ENCODE measurements at places on chromosomes 5 and 9.
A peak's percentile ranks its signal among the peaks of the same experiment; 100 is the strongest.

GRCh38 chr5:77560677-77561263 lies 68.7 kb upstream of the WDR41 start:
- peak; percentile 51 for DNase-seq

DNA sequence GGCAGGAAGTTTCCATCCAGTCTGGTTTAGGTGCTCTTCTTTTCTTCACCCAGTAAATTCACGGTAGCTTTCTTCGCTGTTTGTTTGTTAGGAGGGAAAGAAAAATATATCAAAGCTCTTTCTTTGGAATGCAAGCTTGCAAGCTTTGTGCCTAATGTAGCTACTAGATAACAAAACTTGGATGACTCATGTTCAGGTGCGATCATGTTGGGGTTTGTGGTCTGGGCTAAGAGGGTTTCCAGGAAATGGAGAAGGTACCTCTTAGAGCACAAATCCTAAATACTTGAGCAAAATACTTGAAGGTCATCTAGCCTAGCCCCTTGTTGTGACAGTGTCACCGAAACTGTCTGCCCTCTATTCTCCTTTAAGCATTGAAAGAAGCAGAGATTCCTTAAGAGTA lies 17.7 kb downstream of the SRP19 start:
- DNase-seq, result no peak

DNA sequence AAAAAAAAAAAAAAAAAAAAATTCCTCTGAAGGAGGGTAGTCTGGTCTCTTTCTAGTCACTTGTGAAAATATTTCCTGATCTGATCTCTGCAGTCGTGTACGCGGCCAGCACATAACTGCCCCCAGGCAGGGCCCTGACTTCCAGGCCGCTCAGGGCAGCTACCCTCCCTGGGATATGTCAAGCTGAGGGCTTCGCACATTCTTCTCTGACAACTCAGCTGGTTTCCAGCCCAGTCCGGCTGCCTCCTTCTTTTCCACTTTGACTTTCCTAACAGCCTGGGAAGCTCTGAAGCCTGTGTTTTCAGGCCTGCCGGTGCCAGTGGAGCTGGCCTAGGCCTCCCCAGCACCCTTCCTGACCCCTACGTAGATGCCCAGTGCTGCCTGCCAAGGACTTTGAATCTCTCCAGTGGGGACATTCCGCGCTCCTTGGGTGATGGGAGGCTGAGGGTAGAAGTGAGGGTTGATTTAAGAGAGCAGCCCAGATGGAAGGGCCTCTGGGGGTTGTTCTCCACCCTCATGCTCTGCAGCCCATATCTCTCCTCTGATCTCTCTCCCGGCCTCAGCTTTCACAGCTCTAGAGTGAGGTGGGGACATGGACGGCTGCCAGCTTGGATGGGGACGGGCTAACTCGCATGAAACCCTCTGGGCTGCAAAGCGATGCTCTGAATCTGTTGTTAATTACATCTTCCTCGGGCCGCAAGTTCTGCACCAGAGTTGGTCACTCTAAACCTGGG lies 20.7 kb downstream of the COL5A1 start:
- DNase-seq, result no peak

GRCh38 chr5:132203464-132203818 lies 24.2 kb downstream of the P4HA2 start:
- no peak for DNase-seq

DNA sequence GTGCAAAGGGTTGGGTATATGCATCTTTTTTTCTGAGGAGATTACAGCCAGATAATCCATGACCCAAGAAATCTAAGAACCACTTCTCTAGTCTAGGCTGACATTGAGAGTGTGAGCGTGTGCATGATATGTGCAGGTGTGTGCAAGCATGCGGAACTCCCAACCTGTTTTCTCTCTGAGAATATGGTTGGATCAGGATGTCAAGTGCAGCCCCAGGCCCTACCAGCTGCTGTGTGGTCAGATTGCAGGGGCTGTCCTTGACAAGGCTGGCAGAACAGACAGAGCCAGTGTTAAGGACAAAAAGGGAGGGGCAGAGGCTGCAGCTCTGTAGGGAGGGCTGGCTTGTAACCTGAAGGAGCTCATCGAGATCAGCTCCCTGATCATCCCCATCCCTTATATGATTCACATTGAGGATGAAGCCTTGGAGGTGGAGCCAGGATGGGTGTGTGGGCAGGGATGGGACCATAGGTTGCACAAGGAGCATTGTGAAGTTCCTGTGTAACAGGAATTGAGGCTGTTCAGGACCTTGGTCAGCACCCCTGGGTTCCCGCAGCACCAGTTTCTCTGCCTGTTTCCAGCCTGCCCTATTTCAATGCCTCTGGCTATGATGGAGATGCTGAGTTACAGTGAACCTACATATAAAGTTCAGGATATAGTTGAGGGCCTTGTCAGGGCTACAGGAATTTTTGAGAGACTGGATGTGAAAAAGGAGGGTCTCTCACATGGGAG lies 52.6 kb upstream of the ARAP3 start:
- no peak for DNase-seq

- no peak for DNase-seq
Measured at GRCh38 chr9:132750668-132751067, 80.4 kb downstream of the GTF3C4 start.

DNA sequence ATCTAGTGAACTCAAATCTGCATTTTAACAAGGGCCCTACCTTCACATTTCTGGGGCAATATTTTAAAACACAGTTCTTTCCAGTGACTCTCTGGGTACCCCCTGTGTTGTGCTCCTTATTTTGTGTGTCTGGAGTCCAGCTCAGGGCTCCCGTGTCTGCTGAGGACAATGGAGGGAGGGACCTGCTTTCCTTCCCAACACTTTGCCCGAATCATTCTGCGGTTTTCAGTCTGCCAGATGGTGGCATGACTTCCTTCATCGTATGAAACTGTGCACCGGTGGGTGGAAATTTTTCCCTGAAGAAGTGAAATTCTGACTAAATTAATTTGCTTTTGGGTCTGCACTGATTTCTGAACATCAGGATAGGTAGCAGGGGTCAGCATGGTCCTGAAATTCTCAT lies 153.6 kb upstream of the CD180 start:
- DNase-seq, result no peak

DNA sequence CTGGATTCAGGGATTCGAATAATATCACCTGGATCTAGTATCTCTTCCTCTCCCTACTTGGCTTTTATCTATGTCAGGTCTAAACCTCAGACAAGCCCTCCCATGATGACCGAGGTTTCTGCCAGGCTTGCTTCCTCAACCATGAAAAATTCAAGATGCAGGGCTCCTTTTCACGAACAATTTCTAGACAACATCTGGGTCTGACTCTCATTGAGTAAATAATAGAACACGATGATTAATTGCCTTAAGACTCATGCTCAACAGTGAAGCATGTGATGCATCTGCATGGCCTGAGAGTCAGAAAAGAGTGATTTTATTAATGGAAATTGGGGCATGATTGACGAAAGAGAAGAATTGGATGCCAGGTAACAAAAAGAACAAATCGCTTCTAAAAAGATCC lies 277.2 kb upstream of the ZNF608 start:
- DNase-seq, result no peak

DNA sequence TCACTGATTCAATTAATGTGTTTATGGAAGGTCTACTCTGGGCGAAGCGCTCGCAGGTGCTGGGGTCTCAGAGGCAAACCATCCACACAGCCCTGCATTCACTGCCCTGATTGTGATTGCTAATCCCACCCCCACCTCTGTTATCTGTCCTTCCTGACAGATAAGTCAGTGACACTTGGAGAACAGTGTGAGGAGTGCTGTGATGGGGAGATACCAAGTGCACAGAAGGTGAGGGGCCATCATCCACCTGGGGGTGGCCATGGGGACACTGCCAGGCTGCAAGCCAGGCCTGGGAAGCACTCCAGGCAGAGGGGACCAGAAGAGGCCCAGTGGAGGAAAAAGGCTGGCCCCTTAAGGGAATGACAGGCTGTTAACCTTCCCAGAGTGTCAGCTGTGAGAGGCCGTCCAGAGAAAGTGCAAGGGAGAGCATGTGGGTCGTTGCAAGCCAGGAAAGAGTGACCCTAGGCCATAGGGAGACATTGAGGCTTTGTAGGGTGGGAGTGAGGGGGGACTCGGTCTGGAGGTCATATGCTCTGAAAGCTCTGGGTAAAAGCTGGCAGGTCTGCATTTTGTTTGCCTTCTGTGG lies 18.0 kb downstream of the IL9 start:
- DNase-seq, result no peak

GRCh38 chr5:130017173-130017572 lies 112.9 kb downstream of the CHSY3 start:
- DNase-seq, result no peak

DNA sequence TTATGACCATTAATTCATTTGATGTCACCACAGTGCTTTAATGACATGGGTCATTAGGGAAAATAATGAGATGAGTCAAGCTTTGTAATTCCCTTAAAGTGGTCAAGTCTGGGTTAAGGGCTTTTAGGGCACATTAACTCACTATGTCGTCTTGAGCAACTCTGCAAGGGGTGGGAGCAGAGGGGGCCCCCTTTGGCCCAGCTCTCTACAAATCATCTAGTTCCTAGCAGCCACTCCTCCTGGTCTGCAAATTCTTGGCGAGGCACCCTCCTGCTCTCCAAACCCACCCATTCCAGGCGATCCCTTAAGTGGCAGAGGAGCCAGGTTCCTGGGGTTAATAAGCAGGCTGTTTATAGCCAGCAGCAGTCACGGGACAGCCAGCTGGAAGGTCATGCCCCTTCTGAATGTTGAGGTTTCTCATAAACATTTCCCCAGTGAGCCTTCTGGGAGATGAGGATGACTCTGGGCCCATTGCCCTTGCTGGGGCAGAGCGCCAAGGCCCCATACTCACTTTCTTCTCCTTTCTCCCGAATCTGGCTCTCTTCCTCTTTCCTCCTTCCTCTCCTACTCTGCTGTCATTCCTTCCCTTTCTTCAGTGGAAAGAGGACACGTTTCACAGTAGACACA lies 14.3 kb upstream of the GPX3 start:
- DNase-seq, result no peak

GRCh38 chr5:10969684-10970180 lies 208.7 kb upstream of the DAP start:
- DNase-seq, result no peak

DNA sequence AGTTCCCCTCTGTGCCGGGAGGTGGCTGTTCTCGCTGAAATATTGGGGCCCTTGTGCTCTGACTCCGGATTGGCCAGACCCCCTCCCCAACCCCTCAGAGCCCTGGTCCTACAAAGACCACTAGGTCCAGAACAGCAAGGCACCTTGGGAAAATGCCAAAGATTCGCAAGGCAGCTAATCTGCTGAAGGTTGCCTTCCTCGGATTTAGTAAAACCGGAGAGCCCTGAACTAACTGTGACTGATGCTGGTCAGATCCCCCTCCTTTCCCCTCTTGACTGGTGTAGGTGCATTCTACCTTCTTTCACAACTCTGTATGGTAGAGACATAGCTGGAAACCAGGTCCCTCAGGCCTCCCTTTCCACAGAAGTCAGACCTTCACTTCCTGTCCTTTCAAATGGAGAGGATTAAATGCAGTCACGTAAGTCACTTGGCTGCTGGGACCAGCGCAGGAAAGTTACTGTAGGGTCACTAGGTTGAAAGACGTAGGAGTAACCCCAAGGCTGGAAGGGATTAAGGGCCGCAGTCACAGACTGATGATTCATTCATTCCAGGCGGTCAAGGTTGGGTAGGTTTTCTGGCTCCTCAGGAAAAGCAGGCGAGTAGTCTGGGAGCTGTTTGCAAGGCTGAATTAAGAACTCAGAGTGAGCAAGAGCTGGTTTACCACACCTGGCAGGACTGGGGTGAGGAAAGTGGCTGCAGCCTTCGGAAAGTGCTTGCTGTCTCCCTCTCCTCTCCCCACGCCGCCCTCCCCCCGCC lies 5.3 kb downstream of the BARX1 start:
- no peak for DNase-seq

DNA sequence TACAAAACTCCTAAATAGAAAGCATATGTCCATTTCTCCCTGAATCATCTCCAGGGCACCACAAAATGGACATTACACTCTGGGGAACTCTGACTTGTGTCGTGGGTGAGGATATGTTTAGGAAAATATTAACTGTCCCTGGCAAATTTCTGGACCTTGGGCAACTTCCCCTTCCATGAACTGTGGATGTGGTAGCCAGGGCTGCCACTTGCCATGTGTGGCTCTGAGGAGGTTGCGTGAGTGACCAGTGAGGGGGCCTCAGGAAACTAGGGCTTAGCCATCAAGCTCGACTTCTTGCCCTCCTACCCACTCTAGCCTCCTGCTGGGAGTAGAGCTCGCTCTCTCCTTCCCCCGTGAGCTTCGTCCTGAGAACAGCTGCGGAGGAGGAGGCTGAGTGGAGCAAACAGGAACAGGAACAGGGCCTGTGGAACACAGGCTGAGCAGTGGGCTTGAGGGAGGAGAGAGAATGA lies 13.8 kb upstream of the STC2 start:
- DNase-seq, result no peak

- peak; percentile 45 for DNase-seq
Measured at GRCh38 chr5:159286420-159287035, 23.4 kb downstream of the UBLCP1 start.

- DNase-seq, result no peak
Measured at GRCh38 chr5:112018846-112019245, 261.9 kb upstream of the NREP start.

GRCh38 chr5:67221487-67222242 lies 25.1 kb upstream of the CD180 start:
- no peak for DNase-seq

DNA sequence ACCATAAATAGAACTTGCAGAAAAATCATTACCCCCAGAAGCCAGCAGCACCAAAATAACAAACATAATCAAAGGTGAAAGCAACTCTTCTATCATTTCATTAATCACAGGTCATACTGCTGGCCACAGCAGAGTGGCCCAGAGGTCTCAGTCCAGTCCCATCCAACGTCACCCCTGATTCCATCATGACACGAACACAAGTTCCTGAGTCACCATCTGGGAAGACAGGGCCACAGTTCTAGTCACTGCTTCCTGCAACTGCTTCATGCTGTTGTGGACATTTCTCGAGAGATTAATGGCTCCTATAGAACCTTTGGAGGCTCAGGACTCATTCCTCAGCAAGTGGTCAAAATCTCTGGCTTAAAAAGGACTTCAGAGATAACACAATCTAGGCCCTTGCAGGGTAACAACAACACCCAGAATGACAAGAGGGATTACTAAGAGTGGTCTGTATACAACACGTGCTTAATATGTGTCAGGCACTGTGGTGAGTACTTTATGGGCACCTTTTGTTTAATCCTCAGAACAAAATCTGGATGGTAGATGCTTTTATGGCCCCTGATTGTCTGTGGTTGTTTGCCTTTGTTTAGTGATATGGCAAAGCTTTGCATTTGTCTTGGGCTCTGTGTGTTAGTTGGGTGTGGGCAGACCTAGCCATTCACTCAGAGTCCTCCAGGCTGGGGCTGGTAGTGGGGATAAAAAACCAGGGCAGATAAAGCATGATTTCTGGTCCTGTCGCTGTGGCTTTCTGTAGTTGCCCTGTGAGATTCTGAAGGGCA lies 184.3 kb downstream of the DAB2IP start:
- DNase-seq, result no peak

GRCh38 chr5:36452424-36453006 lies 150.8 kb upstream of the RANBP3L start:
- DNase-seq, result no peak

DNA sequence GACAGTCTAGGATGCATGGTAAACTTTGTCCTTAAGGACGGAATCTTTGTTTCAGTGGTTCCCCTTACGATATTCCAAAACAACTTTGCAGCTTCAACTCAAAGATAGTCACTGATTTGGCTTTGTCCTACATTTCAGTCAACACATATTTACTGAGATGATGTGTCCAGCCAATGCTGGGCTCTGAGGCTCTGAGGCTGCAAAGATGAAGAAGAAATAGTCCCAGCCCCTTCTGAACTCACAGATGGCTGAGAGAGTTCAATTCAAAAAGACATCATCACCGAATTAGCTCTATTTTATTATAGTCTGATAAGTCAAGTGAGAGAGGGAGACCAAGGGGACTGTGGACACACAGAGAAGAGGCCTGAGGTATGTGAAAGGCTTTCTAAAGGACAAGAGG lies 544.0 kb downstream of the ACTL7B start:
- no peak for DNase-seq

GRCh38 chr9:135605238-135605781 lies 34.0 kb downstream of the GLT6D1 start:
- DNase-seq, result peak; percentile 20

All from D341Med (cell line).